NCI-H2107 (cell line): ENCODE measurements at places on chromosomes 2 and 18.

GRCh38 chr2:207531032-207531952 lies 1.5 kb downstream of the CREB1 start:
- no peak for DNase-seq

GRCh38 chr18:68623342-68623741 lies 91.6 kb downstream of the TMX3 start:
- DNase-seq = peak; percentile 50

GRCh38 chr2:15378148-15378908 lies 182.8 kb downstream of the NBAS start:
- no peak for DNase-seq

DNA sequence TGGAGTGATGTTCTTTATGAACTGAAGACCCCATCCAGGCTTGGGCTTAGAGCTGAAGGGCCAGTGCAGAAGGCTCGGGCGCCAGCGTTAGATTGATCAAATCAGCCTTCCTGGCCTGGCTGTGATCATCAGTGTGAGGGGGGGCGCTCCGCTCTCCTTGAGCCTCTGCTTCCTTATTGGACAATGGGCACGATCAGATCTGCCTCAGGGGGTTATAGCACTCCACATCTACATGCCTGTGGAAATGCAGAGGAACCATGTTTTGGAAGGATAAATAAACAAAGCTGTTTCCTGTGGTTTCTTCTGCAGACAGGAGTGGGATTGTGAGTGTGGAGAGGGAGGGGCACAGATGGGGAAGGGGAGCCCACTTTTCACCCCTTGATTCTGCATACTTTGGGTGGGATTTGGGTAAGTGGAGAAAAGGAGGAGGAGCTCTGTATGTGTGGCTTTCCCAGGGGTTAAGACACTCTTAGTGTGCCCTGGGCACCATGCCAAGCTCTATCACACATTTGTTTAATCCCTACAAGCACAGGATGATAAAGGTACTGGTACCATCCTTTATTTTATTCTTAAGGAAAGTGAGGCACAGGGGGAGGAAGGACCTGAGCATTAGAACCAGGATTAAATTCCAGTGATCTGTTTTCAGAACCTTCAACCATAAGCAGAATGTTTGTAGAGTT lies 150.5 kb downstream of the EN1 start:
- DNase-seq = no peak

DNA sequence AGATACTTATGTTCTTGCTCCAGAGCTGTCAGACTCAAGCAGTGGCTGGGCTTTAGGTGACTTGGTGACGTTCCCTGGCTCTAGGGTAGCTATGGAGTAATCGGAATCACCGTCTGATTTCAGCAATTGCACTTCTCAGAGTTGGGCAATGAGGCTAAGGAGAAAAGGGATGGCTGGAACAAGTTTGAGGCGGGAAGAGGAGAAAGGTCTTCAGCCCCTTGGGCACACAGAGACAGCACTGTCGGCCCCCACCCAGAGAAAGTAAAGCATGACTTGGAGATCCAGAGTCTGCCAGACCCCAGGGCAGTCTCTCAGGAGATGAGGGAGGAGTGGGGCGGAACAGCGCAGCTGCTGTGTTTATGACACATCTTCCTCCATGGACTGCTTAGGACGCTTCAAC lies 114.5 kb downstream of the KLHL29 start:
- DNase-seq = no peak

GRCh38 chr2:229454934-229455631 lies 184.0 kb upstream of the PID1 start:
- no peak for DNase-seq

DNA sequence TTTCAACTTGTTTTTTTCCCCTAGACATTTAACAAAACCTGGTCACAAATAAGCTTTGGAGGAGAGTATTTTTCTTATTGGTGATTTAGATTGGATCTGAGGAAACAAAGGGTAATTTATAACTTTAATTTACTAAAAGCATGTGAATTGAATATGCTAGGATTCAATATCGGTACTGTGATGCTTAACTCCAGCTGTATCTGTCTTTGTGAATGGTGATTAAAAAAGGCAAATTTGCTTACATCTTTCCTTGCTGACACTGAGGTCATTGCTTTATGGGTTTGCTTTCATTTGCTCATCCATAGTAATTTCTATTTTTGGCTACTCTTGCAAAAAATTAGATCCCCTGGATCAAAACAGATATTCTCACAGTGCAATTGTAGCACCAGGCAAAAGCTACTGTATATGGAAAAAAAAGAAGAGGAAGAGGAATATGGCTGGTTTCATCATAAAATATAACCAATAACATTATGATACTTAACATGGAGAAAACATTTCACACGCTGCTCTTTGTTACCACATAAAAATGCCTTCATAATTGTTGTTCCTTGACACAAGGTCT lies 832.0 kb upstream of the ZEB2 start:
- DNase-seq = no peak

DNA sequence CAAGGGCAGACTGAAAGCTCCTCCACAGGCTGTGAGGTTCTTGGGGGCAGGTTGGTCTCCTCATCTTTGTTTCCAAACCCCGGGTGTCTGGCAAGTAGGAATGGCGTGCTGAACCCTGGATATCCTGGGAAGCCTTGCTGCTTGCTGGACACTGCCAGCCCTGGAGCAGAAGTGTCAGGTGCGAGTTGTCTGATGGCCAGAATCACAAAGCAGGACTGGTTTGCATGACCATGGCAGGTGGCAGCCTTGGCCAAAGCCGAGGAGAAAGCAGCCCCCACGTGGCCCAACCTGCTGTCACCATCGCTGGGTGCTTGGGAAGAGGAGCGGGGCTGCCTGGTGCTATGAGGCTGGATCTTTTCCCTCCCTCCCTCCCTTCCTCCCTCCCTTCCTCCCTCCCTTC lies 309.5 kb upstream of the HS6ST1 start:
- no peak for DNase-seq

DNA sequence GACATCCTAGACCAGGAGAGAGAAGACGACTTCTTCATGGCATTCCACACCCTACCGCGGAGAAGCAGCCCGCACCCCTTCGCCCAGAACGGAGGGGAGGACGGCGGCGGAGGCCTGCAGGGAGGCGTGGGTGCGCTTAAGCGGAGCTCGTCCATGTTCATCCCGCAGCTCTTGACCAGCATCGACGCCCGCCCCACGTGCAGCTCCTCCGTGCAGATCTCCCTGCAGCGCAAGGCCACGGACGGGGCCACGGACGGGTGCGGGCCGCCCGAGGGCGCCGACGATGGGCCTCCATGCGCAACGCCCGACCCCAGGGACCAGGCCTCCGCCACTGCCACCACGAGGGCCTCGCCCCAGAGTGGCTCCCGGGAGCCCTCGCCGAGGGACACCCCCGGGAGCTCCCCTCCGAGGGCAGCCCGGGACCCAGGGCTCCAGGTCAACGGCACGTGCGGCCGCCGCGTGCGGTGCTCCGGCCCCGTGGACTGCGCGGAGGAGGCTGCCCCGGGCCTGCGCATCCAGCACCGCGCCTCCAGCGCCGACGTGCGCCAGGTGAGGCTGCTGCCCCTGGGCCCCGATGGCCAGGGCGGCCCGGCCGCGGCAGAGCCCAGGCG lies 211.8 kb downstream of the NEDD4L start:
- DNase-seq = no peak

GRCh38 chr18:58862851-58863538 lies 1.7 kb upstream of the ZNF532 start:
- peak; percentile 54 for DNase-seq

GRCh38 chr2:8436585-8436984 lies 245.3 kb upstream of the ID2 start:
- no peak for DNase-seq

GRCh38 chr2:118832071-118832790 lies 15.2 kb downstream of the EN1 start:
- DNase-seq = no peak

DNA sequence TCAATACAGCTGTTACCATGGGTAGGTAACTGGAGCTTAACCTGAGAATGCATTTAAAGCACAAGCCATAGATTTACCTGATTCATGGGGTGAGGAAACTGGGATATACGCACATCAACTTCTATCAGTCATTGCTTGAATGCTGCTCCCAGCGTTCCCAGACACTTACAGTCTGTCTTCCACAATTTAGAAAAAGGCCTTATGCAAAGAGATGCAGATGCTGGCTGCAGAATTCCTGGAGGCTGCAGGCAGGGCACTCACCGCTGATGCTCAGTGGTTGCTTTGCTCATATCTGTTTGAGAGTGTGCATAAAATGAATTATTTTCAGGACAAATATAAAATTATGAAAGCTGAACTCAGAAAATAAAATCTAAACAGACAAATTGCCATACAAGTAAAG lies 950.7 kb upstream of the PIK3C3 start:
- DNase-seq = no peak

DNA sequence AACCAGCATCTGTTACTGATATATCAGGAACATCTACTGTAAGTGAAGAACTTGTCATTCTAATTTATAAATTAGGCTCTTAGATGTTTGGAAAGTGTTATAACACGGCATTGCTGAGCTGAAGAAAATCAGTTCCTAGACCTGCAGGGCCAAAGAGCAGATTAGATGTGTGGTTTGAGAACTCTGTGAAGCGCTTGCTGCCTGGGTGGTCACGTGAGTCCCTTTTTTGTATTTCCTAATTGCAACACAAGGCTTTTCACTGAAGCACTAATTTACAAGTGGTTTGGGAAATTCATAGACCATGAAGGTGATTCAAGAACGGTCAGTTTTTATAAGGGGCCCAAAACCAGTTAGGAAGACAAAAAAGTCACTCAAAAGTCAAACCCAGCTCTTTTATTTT lies 106.9 kb upstream of the SP3 start:
- peak; percentile 23 for DNase-seq

- no peak for DNase-seq
Observed at GRCh38 chr2:174561283-174561971, 36.2 kb downstream of the WIPF1 start.

GRCh38 chr2:117956036-117956796 lies 57.7 kb downstream of the CCDC93 start:
- no peak for DNase-seq

GRCh38 chr2:6526093-6526824 lies 339.4 kb downstream of the CMPK2 start:
- no peak for DNase-seq

- no peak for DNase-seq
Observed at GRCh38 chr2:145644820-145645302, 1124.9 kb upstream of the ZEB2 start.

GRCh38 chr2:217467331-217467730 lies 535.5 kb downstream of the TNS1 start:
- DNase-seq = no peak
